Ovary (tissue), 10 donors: ENCODE measurements at places on chromosomes 5 and 9. TPM values are rescaled to one million over a fixed set of nuclear protein-coding genes. Genes with fewer than 3 reads are reported as not detected.

GRCh38 chr9:90035471-90035870, 430.7 kb downstream of the GADD45G start:
- no peaks in the 10 kb centered on the region for H3K27me3 ChIP-seq
- no peak overlapping the region for H3K4me3 ChIP-seq
- no peaks in the 10 kb centered on the region for H3K36me3 ChIP-seq

DNA sequence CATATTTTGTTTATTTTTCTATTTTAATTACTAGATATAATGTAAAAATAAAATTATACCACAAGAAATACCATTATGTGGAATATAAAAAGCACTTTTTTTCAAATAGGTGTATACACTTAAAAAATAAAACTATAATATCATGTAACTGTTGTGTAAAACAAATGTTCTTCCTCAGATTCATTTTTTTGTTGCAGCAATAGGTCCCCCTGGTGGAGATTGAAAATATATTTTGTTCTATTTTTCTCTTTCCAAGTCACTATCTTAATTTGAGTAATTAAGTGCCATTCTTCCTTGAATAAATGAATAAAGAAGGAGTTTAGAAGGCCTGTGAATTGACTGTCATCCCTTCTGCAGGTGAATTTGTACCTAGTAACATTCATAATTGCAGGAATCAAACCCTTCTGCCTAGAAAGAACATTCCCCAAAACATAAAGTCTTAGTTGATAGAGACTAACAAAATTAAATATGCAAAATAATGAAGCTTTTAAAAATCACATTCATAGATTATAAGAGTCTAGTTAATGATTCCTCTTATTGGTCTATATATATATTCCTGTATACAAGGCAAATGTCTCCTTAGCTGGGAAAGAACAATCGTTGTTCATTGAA, 23.4 kb downstream of the CETN3 start:
- H3K4me3 ChIP-seq: no peak overlapping the region
- no peak overlapping the region for H3K27ac ChIP-seq
- H3K27me3 ChIP-seq: no peaks in the 10 kb centered on the region
- H3K36me3 ChIP-seq: no peaks in the 10 kb centered on the region

DNA sequence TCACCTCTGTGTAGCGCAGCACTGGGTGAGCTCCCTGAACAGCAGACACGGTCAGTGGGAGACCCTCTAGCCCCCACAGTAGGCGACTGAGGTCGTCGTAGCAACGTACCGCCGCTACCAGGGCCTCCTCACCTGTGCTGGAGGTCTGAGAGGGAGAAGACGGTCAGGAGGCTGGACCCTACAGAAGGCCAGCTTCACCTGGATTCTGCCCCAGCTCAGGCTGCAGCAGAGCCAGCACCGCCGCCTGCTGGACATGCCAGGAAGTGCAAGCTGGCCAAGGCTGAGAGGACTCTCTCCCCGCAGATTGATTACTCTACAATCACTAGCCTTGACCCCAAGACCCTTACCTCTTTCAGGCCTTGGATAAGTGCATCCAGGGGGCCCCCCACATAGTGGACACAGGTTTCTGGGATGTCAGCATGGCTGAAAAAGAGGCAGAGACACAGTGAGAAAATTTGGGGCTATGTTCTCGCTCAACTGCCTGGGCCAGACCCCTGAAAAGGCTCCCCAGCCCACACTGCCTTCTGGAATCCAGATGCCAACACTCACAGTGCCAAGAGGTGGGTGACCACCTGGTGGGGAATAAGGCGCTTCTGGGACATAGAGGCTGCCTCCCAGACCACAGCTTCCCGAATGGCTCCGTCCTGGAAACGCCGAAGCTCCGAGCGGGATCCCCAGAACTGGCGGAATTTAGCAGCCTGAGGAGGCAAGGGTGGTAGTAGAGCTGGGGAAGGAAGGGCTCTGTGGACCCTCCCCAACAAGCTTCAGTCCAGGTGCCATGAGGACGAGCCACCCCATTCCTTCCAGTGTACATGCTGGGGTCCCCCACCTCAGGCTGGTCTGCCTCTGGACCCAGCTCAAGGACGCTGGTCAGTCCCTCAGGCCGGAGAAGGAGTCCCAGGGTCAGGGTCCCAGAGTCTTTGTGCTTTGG, 6.9 kb downstream of the NOL6 start:
- H3K36me3 ChIP-seq: no peaks in the 10 kb centered on the region
- H3K27ac ChIP-seq: no peak overlapping the region
- no peak overlapping the region for H3K4me3 ChIP-seq
- peak; percentile 36 for DNase-seq

GRCh38 chr9:3804103-3804502, 278.3 kb upstream of the RFX3 start:
- no peak overlapping the region for H3K27ac ChIP-seq
- no peaks in the 10 kb centered on the region for H3K27me3 ChIP-seq
- H3K36me3 ChIP-seq: no peaks in the 10 kb centered on the region
- H3K4me3 ChIP-seq: no peak overlapping the region
- no peaks in the 10 kb centered on the region for H3K4me1 ChIP-seq

DNA sequence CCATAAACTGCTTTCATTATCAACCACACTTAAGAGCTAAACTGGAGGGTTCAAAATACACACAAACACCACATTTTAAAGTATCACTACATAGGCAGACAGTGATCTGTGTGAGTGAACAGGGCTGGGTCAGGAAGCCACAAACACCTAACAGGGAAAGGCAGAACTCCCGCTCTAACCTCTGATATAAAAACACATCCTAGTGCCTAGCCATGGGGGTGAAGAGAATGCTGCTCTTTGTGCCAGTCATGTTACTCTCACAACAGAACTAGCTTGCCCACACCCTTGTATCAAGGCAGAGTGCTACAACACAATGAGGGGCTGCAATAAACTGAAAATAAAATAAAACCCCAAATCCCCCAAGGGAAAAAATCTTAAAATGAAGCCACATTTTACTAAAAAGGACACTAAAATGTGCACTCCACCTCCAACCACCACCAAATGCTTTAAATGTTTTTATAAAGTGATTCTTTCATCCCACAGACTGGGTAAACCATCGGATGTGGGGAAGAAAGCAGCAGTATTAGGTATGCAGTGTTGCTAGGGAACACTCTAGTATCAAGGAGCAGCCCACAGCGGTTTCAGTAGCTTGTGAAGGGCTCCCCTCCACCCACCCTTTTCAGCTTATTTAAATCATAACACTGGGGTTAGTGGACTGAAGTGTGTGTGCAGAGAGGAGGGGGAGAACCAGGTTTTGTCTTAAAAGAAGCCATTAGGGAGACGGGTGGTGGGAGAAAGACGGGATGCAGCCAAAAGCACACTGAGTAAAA, 64.5 kb downstream of the TMEM161B start:
- H3K4me3 ChIP-seq: no peak overlapping the region
- H3K4me1 ChIP-seq: no peaks in the 10 kb centered on the region
- DNase-seq: no peak
- no peak overlapping the region for H3K27ac ChIP-seq
- no peaks in the 10 kb centered on the region for H3K27me3 ChIP-seq

DNA sequence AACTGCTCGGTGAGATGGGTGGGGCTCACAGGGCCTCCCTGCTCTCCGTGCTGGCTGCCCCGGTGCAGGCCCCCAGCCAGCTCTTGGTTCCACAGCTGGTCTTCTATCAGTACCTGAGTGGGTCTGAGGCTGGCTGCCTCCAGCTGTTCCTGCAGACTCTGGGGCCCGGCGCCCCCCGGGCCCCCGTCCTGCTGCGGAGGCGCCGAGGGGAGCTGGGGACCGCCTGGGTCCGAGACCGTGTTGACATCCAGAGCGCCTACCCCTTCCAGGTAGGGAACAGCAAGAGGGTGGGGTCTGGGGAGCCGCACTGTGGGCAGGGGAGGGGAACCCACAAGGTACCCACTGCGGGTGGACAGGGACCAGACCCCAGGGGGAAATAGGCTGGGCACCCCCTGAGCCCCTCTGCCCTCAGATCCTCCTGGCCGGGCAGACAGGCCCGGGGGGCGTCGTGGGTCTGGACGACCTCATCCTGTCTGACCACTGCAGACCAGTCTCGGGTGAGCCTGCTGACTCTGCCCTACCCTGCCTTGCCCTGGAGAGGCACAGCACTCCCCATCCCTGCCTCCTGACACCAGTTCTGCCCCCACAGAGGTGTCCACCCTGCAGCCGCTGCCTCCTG, 2.8 kb downstream of the MAMDC4 start:
- DNase-seq: peak; percentile 18
- H3K4me1 ChIP-seq: peaks cover 5% of the 10 kb centered on the region
- H3K27ac ChIP-seq: no peak overlapping the region
- no peaks in the 10 kb centered on the region for H3K27me3 ChIP-seq
- no peak overlapping the region for H3K4me3 ChIP-seq

DNA sequence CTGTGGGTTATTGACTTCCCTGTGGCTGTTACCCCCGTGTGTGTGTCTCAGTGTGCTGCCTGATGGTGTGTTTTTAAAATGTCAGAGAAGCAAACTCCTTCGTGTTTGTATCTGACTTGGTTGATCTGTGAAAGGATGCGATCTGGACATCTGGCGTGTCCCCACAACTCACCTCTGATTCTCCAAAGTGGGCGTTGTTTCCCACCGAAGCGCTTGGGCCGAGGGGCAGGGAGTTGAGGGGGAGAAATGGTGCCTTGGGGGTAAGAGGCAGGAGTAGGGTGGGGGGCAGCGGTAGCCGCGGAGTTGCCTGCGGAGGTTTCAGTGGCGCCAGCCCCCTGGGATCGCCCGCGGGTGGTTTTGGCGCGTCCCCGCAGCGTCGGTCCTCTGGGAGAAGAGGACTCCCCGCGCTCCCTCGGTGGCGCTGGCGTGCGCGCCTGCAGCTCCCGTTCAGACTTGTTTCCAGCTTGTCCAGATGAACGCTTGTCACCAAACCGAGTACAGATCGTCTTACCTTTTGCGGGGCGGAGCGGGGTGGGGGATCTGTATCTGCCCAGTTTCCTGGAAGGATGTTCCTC, 1.1 kb downstream of the MAST4 start:
- no peaks in the 10 kb centered on the region for H3K27me3 ChIP-seq
- H3K4me3 ChIP-seq: peak overlapping the region; percentile 71
- H3K36me3 ChIP-seq: no peaks in the 10 kb centered on the region
- peak; percentile 58 for DNase-seq
- peak overlapping the region; percentile 76 for H3K27ac ChIP-seq

DNA sequence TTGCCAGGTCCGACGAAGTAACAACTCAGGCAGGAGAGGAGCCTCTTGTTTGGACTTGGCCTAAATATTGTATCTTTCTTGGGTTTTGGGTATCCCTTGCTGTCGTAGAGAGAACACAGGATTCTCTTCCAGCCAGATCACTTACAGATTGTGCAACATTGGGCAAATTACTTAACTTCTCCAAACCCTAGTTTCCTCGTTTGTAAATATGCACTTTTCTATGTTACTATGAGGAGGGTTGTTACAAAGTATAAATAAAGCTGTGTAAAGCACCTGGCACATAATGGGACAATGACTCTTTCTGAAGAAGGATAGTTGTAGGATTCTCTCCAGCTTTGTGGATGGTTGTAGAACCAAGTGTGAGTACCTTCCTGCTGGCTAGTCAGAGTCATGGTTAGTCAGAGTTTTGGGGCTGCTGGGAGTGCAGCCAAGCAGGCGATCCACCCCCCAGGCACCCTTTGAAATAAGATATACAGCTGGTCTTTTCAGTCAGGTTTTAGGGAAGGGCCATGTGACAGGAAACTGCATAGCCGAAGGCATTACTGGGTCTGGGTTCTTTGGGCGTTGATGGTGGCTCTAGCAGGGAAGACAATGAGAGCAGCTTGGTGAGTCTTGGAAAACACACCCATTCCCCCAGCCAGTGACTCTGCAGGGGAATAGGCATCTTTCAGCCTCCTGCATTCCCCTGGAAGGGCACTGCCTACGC, 49.9 kb upstream of the GDNF start:
- H3K4me1 ChIP-seq: peaks cover 14% of the 10 kb centered on the region
- no peak overlapping the region for H3K4me3 ChIP-seq
- H3K27ac ChIP-seq: no peak overlapping the region
- no peak for DNase-seq

- no peaks in the 10 kb centered on the region for H3K36me3 ChIP-seq
- H3K4me1 ChIP-seq: peaks cover 18% of the 10 kb centered on the region
- H3K27ac ChIP-seq: no peak overlapping the region
Observed at GRCh38 chr5:139667001-139667729, 19.0 kb downstream of the CXXC5 start.

DNA sequence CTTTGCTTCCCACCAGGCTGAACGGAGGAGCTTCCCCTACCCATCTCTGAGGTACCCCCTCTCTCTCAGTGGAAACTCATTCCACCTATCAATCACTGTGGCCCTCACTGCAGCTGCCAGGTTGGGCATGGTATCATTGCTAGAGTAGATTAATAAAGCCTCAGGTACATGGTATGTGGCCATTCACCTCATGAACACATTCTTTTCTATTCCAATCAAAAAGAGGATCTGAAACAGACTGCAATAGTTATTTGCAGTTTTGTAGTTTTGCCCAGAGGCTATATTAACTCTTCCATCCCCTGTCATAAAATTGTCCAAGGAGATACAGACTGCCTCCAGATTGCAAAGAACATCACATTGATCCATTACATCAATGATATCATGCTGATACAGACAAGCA, 85.8 kb upstream of the MVB12B start:
- DNase-seq: no peak
- no peaks in the 10 kb centered on the region for H3K4me1 ChIP-seq
- no peaks in the 10 kb centered on the region for H3K36me3 ChIP-seq
- no peak overlapping the region for H3K4me3 ChIP-seq

DNA sequence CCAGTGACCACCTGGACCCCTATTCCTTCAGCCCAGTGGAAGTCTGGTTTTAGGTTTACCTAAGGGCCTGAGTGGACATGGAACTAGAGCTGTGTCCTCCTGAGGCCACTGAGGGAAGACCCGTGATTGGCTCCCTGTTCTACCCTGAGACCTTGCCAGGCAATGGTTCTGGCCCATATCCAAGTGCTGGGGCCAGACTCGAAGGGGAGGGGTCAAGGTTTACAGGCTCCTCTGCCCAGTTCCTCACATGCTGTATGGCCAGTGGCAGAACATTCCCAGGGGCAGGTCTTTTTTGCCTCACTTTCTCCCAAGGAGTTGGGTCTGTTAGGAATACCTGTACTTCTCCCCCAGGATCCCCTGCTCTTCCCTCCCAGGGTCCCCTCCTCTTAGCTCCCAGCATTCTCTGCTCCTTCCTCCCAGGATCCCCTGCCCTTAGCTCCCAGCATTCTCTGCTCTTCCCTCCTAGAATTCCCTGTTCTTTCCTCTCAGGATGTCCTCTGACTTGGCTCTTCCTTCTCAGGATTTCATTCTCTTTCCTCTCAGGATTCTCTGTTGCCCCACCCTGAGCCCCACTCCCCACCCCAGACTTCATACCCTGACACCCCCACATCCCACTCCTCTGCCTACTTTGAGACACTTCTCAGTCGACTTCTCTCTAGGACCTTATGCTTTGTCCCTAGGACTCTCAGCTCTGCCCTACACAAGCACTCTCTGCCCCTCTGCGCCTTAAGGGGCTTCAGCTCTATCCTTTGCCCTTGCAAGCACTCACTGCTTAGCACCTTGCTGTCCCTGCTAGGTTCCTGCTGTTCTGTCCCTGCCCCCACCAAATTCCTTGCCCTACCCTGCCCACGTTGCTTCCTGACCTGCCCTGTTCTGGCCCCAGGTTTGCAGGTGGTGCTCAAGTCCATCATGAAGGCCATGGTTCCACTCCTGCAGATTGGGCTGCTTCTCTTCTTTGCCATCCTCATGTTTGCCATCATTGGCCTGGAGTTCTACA, 36.5 kb downstream of the CACNA1B start:
- H3K4me3 ChIP-seq: no peak overlapping the region
- no peaks in the 10 kb centered on the region for H3K36me3 ChIP-seq
- no peak overlapping the region for H3K27ac ChIP-seq
- DNase-seq: no peak
- H3K27me3 ChIP-seq: no peaks in the 10 kb centered on the region
- no peaks in the 10 kb centered on the region for H3K4me1 ChIP-seq

Gene IL9
- polyA plus RNA-seq: not detected

Gene MYMK
- not detected for polyA plus RNA-seq

Gene F2RL1
- polyA plus RNA-seq: 1.8 TPM

Gene ADAMTS13
- polyA plus RNA-seq: 0.45 TPM

Gene TSLP
- 1.4 TPM for polyA plus RNA-seq

Gene CCL27
- polyA plus RNA-seq: 0.21 TPM
